ENCODE measurements at places on chromosomes 12 and 14.

- H3K27ac ChIP-seq = no peak overlapping the region
- peaks cover 5% of the 10 kb centered on the region for H3K4me1 ChIP-seq
- H3K4me3 ChIP-seq = no peak overlapping the region
- DNase-seq = no peak
- H3K27me3 ChIP-seq = no peaks in the 10 kb centered on the region
Observed at GRCh38 chr12:51522696-51523095, 68.3 kb upstream of the SCN8A start.

DNA sequence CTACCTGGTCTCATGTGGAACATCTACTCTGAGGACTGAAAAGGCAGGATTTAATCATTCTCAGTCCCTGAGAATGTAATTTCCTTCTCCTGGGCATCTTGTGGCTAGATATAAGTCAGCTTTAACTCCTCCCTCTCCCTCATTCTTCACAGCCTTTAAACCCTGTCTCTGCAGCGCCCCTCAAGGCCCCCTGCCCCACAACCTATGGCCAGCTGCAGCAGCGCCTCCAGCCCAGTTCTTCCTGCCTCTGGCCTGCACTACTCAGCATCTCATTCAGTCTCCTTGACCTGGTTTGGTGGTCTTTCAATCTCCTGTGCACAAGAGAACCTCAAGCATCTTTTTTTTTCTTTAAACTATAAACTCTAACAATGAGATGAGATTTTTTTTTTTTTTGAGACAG lies 29.3 kb downstream of the NCKAP5L start:
- H3K4me1 ChIP-seq = no peaks in the 10 kb centered on the region
- H3K4me3 ChIP-seq = no peak overlapping the region
- no peaks in the 10 kb centered on the region for H3K27me3 ChIP-seq
- no peak for DNase-seq

GRCh38 chr12:52082026-52082668 lies 2.6 kb downstream of the SMIM41 start:
- no peak overlapping the region for H3K27ac ChIP-seq
- peaks cover 18% of the 10 kb centered on the region for H3K27me3 ChIP-seq
- peaks cover 11% of the 10 kb centered on the region for H3K36me3 ChIP-seq
- no peak for DNase-seq

GRCh38 chr12:24200010-24200409 lies 250.5 kb upstream of the SOX5 start:
- peaks cover 5% of the 10 kb centered on the region for H3K4me1 ChIP-seq
- H3K27me3 ChIP-seq = no peaks in the 10 kb centered on the region
- H3K4me3 ChIP-seq = no peak overlapping the region
- no peak overlapping the region for H3K27ac ChIP-seq

DNA sequence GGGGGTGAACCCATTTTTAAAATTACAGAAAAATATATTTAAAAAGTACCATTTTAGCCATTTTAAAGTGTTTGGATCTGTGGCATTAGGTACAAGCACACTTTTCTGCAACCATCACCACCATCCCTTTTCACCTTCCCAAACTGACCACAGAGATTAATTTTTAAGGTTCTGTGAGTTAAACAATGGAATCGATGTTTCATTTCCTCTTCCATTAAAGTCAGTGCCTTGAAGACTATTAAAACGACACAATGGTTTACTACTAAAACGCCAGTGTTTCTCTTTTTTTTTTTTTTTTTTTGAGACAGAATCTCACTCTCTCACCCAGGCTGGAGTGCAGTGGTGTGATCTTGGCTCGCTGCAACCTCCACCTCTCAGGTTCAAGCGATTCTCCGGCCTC lies 78.1 kb upstream of the GPR68 start:
- no peaks in the 10 kb centered on the region for H3K27me3 ChIP-seq
- H3K27ac ChIP-seq = no peak overlapping the region
- H3K4me3 ChIP-seq = no peak overlapping the region
- H3K36me3 ChIP-seq = peaks cover 21% of the 10 kb centered on the region
- H3K4me1 ChIP-seq = peaks cover 9% of the 10 kb centered on the region

GRCh38 chr12:107684029-107684795 lies 1.4 kb upstream of the PWP1 start:
- H3K4me1 ChIP-seq = peaks cover 18% of the 10 kb centered on the region
- no peaks in the 10 kb centered on the region for H3K27me3 ChIP-seq
- peak overlapping the region; percentile 90 for H3K4me3 ChIP-seq
- no peak for DNase-seq
- peaks cover 11% of the 10 kb centered on the region for H3K36me3 ChIP-seq
- H3K27ac ChIP-seq = peak overlapping the region; percentile 98

GRCh38 chr12:67433385-67434175 lies 164.4 kb downstream of the CAND1 start:
- H3K27me3 ChIP-seq = no peaks in the 10 kb centered on the region
- no peak overlapping the region for H3K4me3 ChIP-seq
- peak overlapping the region; percentile 20 for H3K27ac ChIP-seq
- H3K36me3 ChIP-seq = no peaks in the 10 kb centered on the region
- H3K4me1 ChIP-seq = peaks cover 16% of the 10 kb centered on the region

DNA sequence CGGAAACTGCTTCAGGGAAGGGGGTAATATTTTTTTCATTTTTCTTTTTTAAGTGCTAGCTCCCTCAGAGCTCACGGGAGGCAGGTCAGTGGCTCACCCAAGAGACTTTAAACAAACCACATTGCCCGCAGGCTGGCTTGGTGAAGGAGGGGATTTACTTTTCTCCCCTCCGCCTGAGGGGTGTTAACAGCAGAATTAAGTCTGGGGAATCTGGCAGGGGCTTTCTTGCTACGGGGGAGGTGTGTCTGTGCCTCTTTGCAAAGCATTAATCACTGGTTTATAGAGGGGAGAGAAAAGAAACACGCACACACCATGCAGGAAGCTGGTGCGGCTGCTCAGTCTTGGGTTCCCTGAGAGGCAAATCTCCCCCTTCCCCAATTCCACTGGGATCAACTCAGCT lies 26.2 kb upstream of the TBX3 start:
- no peak overlapping the region for H3K4me3 ChIP-seq
- peaks cover 12% of the 10 kb centered on the region for H3K27me3 ChIP-seq
- DNase-seq = no peak

All from MCF 10A (cell line).